Activated CD4-positive, alpha-beta memory T cell treated with anti-CD3 and anti-CD28 coated beads for 36 hours (primary cell): ENCODE measurements at places on chromosomes 2 and 18.

DNA sequence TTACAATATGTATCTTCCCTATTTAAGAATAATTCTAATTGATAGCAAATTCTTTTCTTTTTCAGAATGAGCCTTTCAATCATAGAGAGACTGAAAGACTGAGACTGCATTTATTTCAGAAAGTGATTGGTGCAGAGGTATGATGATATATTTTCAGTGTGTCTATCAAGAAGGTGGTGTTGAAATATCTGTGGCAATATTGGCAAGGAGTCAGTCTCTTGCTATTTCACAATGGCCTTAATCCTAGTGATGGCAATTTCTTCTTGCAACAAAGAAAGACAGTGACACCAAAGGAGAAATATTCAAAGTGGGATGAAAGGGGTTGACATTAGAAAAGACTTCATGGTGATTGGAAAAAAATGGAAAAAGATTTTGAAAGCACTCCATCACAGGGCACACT, 21.7 kb upstream of the ZBTB14 start:
- no peak for DNase-seq

DNA sequence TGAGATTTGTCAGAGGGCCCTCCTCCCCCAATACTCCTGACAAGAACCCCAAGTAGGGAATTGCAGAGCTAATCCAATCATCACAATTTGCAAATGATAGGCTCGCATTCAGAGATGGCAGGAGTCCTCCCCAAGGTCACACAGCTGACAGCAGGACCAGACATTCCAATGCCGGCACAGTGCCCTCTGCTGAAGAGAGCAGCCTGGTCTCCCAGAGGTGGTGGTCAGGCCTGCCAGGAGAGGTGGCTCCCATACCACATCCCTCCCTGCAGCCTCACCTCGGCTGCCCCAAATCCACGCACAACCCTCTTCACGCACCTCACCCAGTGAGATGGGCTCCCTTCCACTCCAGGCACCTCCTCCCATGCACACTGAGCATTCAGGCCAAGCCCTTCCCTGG, 25.4 kb downstream of the EN1 start:
- DNase-seq, result no peak

- DNase-seq, result no peak
Measured at GRCh38 chr2:66433945-66434678, 813 bp upstream of the MEIS1 start.

DNA sequence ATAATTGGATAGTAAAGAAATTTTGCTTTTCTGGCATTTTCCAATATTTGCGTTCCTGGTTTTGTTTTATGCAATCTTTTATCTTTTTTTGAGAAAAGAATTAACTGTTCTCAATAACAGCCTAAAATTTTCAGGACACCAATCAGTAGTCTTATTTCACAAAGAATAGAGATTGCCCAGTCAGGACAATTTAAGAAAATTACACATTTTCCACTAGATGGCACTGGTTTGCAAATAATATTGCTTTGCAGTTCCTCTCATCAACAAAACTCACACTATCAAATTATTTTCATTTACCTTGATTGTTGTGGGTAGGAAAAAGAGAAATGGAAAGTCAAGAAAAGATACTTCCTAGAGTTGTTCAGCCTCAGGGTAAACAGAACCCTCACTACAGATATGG, 2.4 kb upstream of the RBM45 start:
- no peak for DNase-seq

- DNase-seq, result no peak
Measured at GRCh38 chr2:201517094-201517493, 65.6 kb downstream of the STRADB start.

DNA sequence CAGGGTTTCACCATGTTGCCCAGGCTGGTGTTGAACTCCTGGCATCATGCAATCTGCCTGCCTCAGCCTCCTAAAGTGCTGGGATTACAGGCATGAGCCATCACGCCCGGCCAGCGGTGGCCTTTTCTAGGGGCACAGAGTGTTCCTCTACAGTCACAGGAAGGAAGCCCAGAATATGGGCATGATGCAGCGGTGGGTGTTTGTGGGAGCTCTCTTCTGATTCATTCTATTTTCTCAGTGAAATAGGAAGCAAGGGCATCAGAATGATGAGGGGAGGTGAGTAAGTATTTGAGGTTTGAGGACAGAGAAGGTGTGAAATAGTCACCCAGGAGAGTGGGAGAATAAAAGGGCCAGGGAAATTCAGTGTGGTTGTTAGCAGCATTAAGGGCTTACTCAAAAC, 70.3 kb upstream of the PSME4 start:
- DNase-seq, result peak; percentile 79

DNA sequence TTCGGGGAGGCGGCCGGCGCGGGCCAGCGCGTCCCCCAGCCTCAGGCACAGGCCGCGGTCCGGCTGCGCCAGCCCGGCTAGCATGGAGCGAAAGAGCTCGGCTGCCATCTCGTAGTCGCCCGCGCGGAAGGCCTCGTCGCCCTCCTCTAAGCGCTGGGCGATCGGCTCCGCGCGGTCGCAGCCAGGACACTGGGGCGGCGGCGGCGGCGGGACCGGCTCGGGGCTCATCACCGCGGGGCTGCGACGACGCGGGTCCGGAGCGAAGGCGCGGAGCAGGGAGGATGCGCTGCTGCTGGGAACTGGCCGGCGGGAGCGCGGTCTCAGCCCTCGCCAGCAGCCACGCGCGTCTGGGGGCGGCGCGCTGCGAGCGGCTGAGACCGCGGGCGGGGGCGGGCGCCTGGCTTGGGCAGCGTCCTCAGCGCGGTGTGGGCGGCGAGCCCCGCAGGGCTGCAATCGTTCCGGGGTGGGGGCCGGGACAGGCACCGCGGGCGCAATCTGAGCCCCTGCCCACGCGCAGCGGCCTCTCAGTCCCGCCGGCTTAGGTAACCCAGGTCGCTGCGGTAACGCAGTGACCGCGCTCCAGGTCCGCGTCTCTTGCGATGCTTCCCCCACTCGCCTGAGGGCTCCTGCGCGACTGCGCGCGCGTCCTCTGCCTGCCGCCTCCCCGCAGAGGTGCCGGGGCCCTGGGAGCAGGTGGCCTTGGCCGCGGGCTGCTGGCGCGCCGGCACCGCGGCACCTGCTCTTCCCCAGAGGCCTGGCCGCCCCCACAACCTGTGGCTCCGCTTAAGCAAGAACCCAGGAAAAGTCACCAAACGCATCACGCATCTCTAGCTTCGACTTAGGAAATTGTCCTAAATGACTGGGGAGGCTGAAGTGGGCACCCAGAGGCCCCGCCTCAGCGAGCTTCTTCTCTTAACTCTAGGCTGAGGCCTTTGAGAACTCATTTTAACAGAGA, at the start of gene LONRF2:
LONRF2 (minus strand) TSS at position 636 of the 955 bp plus-strand sequence; CDS start at position 228, 408 bp downstream.
- no peak for DNase-seq

DNA sequence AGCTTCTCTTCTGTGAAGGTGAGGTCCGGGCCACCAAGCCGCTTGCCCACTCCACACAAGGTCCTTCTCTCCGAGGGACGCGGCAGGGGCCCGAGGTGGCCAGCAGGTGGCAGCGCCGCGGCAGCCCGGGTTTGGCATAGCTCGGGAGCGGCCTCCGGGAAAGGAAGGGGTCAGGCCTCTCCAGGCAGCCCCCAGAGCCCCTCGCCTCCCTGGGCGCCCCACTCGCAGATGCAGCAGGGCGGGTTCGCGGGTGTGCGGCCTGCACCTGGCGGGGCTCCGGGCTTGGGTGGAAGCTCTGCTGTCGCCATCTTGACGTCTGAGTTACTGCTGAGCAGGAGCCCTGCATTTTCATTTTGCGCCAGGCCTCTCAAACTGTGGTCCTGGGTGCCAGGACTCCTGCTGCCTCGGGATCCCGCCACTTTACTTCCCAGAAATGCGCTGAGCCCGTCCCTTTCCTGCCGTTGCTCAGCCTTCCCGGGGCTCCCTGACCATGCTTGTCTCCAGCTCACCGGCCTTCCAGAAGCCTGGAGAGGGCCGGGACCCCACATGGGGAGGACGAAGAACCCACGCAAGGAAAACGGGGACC, 18.6 kb upstream of the NCL start:
- DNase-seq, result peak; percentile 84

DNA sequence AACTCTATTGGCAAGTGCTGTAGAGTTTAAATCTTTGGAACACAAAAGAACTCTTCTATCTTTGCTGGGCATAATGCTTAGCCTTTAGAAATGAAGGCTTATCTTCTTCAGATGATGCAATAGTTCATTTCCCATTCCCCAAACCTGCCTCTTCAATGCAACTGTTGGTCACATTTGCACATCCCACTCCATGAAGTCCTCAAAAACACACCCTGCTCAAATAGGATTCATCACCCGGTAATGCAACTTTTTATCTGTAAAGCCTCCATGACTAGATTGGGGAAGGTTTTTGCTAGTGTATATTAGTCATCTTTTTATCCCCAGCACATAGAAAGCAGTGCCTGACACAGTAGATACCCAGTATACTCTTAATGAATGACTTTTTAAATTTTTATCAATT, 376.4 kb downstream of the RBM43 start:
- no peak for DNase-seq

- DNase-seq, result no peak
Measured at GRCh38 chr2:68730828-68731227, 3.8 kb upstream of the ARHGAP25 start.

DNA sequence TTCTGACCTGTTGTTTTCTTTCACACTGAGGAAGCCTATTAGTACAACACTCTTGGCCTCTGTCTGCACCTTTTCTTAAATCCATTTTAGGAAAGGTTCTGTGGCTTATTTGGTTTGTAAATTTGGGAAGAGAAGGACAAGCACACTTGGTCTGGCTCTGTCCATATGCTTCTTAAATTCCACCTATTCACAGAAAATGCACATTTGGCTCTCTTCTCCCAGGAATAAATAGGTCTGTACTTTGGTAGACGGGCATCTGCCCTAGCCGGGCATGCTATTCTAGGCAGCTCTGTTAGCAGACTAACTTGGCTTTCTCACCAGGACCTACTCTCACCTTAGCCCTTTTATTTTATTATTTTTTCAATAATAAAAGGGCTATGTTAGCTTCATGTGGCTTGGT, 1211.8 kb upstream of the SLC39A10 start:
- DNase-seq, result no peak

GRCh38 chr2:238710032-238710735, 137.7 kb upstream of the TWIST2 start:
- no peak for DNase-seq

GRCh38 chr2:130890941-130891669, 54.4 kb downstream of the ARHGEF4 start:
- no peak for DNase-seq

- DNase-seq, result peak; percentile 58
Measured at GRCh38 chr2:96546321-96546720, 9.8 kb downstream of the ARID5A start.

DNA sequence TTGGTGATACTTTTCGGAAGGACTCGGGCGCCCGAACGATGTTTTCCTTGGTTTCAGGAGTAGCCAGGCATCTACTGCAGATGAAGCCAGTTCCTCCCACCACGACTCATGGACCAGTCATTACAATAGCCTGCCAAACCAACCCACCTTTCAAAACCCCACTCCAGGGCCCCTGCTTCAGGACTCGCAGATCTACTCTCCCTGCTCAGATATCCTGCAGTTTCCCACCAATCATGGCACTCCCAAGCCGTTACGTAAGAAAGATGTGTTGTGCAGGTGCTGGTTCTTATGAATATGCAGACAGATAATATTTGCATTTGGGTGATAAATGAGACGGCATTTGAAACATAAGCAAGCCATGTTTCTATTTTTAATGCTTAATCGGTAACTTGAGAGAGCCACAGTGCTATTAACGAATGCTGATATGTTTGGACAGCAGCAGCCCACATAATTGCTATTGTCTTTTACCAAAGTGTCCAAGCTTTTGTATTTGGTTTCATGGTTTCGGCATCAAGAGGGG, 3.5 kb upstream of the CYS1 start:
- no peak for DNase-seq

- DNase-seq, result no peak
Measured at GRCh38 chr2:31337860-31338259, 76.7 kb downstream of the XDH start.

DNA sequence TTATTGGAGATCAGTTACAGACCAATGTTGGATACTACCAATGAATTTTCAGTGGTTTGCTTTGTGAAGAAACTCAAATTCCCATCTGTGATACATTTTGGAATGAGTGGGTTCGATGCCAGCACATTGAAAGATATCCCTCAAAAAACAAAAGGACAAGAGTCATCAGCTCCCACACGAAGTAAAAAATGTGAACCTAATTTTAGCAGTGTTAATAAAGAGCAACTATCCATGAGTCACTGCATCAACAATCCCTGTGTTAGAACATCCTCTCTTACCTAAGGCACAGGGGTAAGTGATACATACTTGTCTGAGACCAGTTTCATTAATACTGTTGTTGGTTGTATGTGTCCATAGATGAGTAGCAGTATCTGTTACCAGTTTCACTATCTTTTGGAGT, 551.8 kb upstream of the SOX11 start:
- no peak for DNase-seq

DNA sequence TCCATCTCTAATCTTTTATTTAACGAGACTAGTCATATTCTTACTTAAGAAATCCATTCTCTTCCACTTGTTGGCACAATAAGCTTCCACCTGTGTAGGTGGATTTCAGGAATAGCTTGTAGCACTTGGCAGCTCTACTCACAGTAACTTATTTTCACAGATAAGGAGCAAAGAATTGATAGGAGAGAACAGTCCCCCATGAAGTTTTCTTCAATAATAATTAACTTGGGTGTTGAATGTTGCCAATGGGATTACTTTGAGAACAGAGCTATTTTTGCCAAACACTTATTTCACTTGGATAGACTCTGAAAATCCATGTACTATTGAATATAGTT, 1388.6 kb upstream of the PIK3C3 start:
- DNase-seq, result no peak

DNA sequence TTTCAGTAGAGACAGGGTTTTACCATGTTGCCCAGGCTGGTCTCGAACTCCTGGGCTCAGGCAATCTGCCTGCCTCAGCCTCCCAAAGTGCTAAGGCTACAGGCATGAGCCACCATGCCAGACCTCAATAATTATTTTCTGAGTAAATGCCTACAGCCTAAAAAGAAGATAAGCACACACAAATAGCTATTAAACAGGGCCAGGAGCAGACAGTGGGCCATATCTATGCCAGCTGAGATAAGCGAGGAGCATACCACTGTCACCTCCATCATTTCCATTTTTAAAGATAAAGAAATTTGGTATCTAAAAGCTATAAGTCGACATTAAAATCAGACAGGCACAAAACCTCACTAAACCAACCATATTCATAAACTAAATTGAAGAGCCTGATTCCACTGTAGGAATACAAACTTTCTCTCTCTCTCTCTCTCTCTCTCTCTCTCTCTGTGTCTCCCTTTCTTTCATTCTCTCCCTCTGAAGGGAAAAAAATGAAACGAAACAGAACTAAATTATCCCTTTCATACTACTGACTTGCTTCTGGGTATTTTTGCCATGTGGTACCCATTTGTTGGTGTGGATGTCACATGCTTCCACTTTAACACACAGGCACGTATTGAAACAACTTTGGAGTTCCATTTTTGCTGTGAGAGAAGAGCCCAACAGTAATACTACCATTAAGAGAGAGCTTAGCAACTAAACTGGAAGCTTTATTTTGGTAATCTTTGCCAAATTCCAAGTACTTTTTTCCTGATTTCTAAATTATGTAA, 51.0 kb downstream of the FARSB start:
- DNase-seq, result no peak

- peak; percentile 56 for DNase-seq
Measured at GRCh38 chr2:63861220-63861822, 19.6 kb downstream of the UGP2 start.

GRCh38 chr2:47737191-47737975, 45.6 kb upstream of the MSH6 start:
- DNase-seq, result no peak

GRCh38 chr18:48941672-48942071, 9.1 kb downstream of the SMAD7 start:
- no peak for DNase-seq
